NCI-H2171 (cell line): ENCODE measurements at places on chromosomes 1 and 21.

DNA sequence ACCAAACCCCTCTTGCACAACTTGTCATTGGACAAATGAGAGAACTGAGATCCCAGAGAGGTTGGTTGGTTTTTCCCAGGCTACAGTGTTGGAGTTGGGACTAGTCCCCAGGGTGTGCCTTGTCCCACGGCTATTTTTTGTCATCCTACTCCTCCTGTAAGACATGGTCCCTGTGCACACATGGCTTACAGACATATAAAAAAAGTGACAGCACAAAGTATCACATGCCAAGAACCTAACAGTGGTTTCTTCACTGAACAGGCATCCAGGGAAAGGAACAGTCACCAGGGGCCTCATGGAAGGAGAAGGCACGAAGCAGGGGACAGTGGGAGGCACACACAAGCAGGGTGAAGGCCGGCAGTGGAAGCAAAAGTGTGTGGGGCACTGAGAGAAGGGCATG is 36.5 kb downstream of the SERBP1 start:
- DNase-seq, result no peak

DNA sequence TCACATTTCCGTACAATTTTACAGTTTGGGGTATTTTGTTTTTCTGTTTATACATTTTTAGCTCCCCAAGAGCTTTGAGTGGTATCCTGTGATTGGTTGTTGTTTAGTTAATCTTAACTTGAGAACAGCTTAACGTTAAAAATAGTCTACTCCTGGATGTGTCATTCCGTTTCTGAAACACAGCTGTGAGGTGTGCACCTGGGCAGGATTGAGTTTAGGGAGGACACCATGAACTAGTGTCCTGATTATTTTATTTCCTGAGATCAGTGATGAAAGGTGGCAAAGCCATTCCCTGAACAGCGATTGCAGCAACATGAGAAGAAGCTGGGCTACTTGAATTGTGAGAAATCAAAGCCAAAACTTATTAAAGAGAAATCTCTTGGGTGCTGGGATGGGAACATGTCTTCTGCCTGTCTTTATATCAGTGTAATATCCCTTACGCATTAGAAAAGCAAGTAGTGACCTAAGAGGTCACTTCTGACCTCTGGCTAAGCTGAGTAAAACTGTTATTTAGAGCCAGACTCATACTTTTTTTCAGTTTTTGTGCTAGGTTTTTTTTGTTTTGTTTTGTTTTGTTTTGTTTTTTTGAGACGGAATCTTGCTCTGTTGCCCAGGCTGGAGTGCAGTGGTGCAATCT is 43.4 kb downstream of the ZBTB40 start:
- DNase-seq, result no peak

GRCh38 chr21:29365661-29366265 is 67.0 kb downstream of the BACH1 start:
- peak; percentile 36 for DNase-seq

- peak; percentile 2 for DNase-seq
These were observed 15.9 kb upstream of the SRSF4 start for GRCh38 chr1:29197590-29197924.

- DNase-seq, result no peak
These were observed 30.3 kb downstream of the PARK7 start for GRCh38 chr1:7991504-7992440.

DNA sequence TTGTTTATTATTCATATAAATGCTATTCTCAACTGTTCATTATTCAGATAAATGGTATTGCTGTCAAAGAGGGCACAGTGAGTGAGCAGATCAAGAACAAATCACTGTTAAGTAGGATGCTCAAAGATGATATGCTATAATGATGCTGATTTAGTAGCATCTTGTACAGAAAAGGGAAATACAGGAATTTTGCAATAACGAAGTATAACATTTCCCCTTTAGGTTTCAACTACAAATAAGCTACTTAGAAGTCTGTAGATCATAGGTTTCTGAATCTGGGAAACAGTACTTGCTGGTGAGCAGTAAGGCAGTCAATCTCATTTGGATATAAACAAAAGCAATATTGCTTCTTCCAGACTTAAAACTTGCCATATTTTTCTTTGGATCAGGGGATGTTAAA is 27.3 kb upstream of the RCOR3 start:
- no peak for DNase-seq

GRCh38 chr1:226820941-226821718 is 49.3 kb upstream of the PSEN2 start:
- no peak for DNase-seq

DNA sequence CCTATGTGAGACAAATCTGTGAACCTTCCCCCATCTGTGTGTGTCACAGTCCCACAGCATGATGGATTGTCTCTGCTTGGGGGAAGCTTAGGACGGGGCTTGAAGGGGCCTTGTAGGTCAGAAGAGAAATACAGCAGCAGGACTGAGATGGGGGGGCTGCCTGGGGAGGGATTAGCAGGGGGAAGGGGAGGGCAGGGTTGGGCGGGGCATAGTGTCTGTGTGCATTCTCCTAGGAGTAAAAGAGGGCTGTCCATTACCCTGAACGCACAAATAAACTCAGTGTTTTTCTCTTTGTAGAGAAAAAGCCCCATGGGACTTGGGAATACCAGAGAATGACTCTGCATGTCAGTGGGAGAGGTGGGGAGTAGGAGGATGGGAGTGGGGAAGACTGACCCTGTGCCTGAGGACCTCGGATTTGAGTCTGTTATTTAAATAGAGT is 16.4 kb downstream of the RNF220 start:
- DNase-seq, result no peak

DNA sequence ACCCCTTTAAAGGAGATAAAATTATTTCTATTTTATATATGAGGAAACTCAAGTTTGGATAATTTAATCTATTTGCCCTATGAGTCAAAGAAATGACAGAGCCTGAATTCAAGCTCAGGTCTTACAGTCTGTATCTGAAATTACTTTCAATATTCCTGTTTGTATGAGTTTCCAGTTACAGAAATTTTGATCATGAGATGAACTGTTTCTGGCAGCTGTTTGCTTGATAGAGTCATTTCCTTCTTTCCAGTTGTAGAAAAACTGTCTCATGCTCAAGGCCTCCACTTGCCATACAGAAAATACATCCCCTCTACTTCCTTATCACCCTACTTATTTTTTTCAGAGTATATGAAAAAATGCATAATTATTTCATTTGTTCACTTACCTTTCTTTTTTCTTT is 87.6 kb downstream of the PTPRC start:
- DNase-seq, result no peak

DNA sequence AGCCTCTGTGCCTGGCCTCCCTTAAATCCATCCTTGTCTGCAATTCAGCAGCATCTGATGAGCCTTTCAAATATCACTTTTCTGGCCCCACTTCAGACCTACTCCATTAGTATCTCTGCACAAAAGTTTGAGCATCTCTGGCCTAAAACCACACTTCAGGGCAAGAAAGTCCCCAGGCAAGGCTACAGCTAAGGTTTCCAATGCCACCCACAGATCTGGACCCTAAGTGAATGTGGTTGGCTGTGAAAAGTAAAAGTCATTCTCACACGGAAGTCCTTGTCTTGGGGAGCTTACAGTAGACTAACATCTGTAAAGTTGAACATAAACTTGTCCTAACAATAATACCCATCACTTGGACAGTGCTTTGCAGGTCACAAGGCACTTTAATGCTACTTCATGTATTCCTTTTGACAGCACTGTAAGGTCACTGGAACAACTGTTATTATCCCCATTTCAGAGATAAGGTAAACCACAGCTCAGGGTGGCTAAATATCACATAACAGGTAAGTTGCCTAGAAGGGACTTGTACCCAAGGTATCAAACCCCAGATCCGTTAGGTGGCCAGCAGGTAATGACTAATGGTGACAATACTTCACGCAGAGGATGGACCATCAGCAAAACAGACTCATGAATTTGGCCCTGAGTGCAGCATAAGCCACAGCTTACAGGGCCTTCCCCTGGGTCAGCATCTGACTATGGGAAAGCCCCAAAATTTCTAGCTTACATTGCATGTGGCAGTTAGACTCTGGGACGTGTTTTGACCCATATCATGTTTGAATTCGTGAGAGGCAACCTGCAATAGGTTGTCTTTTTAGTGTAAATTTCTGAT is 356.0 kb downstream of the HHAT start:
- no peak for DNase-seq

GRCh38 chr1:175369696-175370095 is 177.1 kb upstream of the KIAA0040 start:
- DNase-seq, result no peak

DNA sequence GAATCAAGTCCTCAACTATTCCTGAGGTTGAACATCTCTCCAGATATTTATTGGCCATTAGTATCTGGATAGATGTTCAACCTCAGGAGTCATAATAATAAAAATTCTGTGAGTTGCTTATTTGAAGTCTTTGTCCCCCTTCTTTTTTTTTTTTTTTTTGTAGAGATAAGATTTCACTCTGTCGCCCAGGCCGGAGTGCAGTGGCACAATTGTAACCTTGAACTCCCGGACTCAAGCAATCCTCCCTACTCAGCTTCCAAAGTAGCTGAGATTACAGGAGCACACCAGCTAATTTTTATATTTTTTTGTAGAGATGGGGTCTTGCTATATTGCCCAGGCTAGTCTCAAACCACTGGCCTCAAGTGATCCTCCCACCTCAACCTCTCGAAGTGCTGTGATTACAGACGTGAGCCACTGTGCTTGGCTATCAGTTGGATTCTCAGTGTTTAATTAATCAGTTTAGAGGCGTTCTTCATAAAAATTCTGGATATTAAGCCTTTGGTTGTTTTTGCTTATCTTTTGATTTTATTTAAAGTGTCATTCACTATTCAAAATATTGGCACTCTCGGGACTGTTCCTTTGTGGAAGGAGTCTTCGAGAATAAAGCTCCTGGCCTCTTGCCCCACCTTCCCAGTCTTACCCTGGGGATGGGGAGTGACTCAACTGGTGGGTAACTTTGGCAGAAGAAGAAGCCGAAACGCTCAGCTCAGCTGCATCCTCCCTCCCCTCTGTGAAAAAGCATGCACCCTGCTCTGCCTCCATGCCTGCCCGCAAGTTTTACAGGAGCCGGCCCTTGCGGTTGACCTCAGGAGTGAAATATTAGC is 11.2 kb upstream of the HYI start:
- DNase-seq, result no peak

GRCh38 chr1:66750577-66750976 is 1.7 kb upstream of the DYNLT5 start:
- no peak for DNase-seq

DNA sequence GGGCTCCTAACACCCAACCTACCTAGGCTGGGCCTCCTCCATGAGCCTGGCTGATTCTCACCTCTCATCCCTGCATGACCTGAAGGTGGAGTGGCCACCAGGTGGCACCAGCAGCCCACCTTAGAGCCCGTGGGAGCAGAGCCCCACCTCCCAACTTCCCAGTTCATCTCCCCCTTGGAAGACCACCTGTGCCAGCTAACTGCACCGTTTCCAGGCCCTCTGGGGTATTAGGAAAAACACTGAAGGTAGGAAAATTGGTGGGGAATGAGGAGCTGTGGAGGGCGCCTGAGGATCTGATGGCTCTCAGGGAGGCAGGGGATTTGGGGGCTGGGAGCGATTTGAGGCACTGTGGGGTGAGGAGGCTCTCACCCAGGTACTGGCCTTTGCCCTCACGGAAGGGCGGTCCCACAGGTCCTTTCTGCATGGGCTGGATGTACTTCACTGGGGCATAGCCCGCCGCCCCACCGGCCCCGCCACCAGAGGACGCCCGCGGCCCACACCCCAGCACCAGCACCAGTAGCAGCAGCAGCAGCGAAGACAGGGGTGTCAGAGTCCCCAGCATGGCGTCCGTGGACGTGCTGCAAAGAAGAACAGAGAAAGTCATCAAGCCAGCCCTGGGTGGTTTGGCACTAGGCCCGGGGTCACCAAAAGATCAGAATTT is 11.1 kb downstream of the ADPRS start:
- DNase-seq, result peak; percentile 74

DNA sequence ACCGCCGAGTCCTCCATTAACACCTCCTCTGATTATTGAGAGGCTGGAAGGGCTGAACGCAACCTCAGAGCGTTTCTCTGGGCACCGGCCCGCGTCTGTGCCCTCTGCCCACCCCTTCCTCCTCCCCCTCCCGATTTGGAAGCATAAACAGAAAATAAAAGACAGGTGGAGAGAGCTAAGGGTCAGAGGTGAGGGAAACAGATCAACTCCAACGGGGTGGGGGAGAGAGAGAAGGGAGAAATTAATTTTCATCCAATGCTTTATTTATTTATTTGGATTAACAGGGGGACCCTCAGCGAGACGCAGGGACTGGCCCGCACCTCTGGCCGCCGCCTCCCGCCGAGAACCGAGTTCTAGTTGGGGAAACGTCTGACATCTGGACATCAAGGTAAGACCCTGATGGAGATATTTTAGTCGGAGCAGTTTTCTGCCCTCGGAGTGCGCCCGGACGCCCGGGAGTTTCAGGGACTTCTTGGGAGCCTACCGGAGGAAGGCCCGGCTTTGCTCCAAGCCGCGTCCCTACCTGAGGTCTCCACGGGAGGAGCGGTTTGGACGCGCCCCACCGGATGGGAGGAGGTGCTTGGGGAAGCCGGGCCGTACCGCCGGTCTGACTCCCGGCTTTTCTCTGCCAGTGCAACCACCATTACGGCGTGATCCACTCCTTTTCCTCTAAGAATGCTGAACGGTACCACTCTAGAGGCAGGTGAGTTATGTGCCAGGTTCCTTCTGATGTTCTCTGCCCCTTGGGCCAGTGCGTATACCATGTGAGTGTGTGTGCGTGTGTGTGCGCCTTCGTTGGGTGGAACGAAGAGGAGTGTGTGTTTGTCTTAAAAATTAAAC is 5.1 kb upstream of the LHX9 start:
- no peak for DNase-seq

DNA sequence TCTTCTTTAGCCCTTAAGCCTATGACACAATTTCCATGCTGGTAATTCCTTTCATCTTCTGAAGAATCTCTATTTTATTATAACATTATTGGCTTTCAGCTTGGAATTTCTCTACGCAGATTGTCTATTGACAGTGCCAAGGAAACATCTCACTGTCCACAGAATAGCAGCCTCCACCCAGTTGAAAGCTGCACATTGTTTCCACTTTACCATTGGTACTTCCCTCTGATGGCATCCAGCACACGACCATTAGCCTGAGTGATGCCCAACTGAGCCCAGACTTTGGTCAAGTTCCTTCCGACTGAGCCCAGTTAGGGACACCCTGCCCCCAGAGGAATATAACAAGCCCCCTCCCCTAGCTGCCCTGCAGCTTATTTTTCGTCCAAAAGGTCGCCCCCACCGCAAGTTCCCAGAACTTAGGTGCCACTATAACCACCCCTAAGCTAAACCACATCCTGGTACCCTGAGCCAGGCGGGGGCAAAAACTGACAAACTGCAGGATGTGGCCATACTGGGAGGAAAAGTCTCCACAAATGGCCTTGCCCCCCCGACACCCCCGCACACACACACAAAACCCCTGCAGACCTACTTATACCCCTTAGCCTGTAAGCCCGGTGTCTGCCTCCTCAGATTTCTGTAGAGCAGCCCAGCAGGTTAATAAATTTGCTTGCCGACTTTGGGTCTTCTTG is 13.2 kb downstream of the GBP5 start:
- no peak for DNase-seq
